ENCODE measurements at places on chromosomes 4 and X. TPM values are rescaled to one million over a fixed set of nuclear protein-coding genes. Genes with fewer than 3 reads are reported as not detected.

The DCLK2 gene
- 3.6 TPM for total RNA-seq

The VSIG1 gene
- not detected for total RNA-seq

DNA sequence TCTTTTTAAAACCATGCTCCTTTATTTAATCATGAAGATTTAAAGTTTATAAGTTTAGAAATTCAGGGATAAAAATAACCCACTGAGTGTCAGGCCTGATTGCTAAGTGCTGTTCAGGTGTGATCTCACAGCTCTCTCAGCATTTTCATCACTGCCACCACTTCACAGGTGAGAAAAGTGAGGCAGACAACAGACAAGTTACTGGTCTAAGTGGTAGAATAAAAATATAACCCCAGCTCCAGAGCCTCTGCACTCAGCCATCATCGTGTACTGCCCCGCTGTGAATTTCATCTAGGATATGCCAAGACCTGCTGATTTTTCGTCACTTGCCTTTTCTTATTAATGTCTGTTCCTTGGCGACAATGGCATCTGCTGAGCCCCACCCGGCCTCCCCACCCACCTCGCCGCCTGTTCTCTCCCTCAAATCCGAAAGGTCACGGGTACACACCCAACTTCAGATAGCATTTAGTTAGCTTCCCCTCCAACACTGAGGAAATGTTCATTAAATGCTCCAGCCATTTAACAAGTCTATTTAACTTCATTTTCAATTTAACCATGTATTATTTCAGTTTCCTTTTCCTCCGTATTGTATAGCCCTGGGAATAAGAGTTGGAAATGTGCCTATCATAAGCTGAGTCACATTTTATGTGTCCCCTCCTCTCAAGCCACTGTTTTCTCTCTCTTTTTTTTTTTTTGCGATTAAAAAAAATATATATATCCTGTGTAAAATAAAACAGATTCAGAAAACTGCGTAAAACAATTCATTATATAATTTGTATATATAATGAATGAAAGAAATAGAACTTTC, 236.5 kb downstream of the CBR4 start:
- H3K27ac ChIP-seq, result no peak overlapping the region
- H3K4me3 ChIP-seq, result no peak overlapping the region
- no peaks in the 10 kb centered on the region for H3K4me1 ChIP-seq
- H3K36me3 ChIP-seq, result no peaks in the 10 kb centered on the region
- no peak for DNase-seq

GRCh38 chr4:121219227-121219626, 55.1 kb upstream of the TNIP3 start:
- no peaks in the 10 kb centered on the region for H3K27me3 ChIP-seq
- H3K27ac ChIP-seq, result no peak overlapping the region
- no peaks in the 10 kb centered on the region for H3K36me3 ChIP-seq
- no peak for DNase-seq

DNA sequence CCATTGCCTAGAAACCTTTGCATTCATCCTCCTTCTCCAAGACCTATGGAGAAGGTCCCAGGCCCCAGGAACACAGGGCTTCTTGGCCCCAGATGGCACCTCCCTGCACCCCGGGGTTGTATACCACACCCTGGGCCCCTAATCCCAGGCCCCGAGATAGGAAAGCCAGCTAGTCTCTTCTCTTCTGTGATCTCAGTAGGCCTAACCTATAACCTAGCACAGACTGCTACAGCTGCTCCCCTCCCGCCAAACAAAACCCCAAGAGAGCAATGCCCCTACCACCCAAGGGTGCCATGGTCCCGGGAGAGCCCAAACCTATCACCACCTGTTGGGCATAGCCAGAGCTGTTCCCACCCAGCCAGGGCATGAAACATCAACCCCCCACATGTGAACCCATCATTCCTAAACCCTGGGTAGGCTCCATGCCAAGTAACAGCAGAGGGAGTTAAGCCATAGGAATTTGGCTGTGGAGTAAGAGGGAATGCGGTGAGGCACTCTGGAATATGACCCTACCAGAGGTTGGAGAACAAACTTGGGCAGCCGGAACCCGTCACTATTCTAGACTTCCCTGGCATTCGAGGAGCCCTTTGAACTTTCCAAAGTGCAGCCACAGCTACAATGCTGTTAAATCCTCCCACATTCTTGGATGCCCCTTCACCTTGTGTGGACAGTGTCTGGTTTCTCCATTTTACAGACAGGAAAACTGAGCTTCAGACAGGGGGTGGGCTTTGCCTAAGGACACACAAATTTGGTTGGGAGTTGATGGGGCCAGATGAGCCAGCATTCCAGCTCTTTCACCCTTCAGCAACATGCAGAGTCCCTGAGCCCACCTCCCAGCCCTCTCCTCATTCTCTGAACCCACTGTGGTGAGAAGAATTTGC, 10.9 kb upstream of the SASH3 start:
- H3K27me3 ChIP-seq, result no peaks in the 10 kb centered on the region
- H3K4me1 ChIP-seq, result no peaks in the 10 kb centered on the region
- H3K27ac ChIP-seq, result no peak overlapping the region
- H3K36me3 ChIP-seq, result no peaks in the 10 kb centered on the region
- no peak overlapping the region for H3K4me3 ChIP-seq
- DNase-seq, result no peak

DNA sequence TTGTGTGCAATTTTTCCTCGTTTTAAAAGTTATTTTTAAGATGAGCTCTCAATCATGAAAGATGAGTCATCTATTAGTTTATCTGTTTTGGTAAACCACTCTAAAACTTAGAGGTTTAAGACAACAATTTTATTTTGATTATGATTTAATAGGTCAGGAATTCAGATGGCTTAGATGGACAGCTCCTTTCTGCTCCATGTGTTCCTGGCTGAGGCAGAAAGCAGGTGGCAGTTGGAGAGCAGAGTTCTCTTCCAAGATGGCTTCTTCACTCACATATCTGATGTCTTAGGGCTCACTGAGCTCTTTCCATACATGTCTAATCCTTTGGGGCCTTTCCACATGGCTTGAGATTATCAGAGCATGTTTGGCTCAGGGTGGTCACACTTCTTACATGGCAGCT, 48.3 kb upstream of the GRPR start:
- H3K36me3 ChIP-seq, result no peaks in the 10 kb centered on the region
- no peaks in the 10 kb centered on the region for H3K4me1 ChIP-seq
- no peaks in the 10 kb centered on the region for H3K27me3 ChIP-seq
- H3K4me3 ChIP-seq, result no peak overlapping the region

GRCh38 chrX:140762061-140762460, 52.5 kb downstream of the LINC00632 start:
- no peak overlapping the region for H3K27ac ChIP-seq
- no peaks in the 10 kb centered on the region for H3K36me3 ChIP-seq
- no peaks in the 10 kb centered on the region for H3K4me1 ChIP-seq
- DNase-seq, result no peak
- H3K4me3 ChIP-seq, result no peak overlapping the region
- H3K27me3 ChIP-seq, result no peaks in the 10 kb centered on the region

DNA sequence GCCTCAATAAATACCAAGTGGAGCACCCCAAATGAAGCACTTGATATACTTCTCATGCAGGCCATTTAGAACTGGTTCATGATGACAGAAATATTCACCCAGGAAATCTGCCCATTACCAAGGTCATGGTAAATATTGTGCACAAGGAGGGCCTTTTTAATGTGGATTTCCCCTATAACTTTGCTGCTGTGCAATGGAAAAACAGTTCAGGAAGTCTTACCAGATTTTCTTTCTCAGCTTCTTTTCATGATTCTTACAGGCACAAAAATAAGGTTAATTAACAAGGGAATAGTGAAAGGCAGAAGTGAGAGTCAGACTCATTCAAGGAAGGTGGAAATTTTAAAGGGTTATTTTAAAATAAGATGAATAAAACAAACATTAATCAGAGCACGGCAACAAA, 904.3 kb upstream of the GRIA3 start:
- DNase-seq, result no peak
- H3K27me3 ChIP-seq, result no peaks in the 10 kb centered on the region
- H3K27ac ChIP-seq, result no peak overlapping the region
- no peaks in the 10 kb centered on the region for H3K4me1 ChIP-seq
